ENCODE measurements at places on chromosomes 6 and 20.

- peak; percentile 86 for DNase-seq
Measured at GRCh38 chr6:101083533-101084175, 202.5 kb upstream of the ASCC3 start.

DNA sequence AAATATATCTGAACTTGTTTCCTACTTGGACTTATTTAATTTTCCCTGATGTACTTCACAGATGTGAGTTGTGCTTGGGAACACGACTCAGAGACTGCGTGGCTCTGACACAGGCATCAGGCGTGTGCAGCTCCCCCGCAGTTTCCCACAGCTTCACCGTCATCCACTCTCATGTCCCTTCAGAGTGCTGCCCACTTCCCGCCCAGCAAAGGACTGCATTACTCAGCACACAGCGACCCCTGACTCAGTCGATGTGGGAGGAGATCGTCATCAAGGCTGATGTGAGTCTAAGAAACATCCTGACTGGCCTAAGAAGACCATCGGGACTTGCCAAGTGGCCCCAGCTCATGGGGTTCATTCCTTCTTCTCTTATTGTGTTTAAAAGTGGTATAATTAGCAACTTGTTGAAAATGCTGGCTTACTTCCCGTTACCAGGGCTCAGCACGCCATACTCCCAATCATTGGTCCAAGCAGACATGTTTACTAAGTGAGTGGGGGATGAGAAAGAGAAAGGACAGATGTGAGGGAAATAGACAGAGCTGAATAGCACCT lies 539.4 kb upstream of the JARID2 start:
- peak; percentile 92 for DNase-seq

DNA sequence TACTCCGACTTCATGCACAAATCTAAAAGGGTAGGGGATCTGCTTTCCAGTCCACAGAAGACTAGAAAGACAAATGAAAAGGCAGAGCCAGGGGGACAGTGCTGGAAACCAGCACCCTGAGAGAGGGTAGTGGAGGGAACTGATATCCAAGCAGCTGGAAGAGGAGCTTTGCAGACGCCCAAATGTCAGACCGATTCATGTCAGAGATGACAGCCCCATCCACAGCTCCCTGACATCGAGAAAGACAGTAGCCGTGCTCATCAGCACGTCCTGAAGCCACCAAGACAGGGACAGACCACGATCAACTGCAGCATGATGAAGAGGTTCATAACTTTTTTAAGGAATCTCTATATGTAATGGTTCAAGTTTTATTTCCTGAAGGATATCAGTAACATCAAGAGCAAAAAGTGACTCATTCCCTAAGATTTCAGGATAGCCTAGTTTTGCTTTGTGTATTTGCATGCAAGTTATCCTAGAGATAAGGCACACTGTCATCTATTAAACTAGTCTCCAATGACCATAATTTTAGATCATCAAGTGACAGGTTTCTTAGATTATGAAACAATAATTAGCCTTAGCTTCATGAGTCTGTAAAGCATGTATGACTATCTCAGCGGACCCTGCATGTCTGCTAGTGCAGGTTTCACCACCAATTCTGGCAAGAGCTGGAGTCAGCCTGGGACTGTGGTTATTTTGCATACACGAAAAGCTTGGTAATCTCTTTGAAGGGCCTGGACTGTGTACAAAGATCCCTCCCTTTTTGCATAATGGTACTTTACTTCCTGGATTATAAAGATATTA lies 43.0 kb downstream of the PRDM1 start:
- peak; percentile 94 for DNase-seq

GRCh38 chr20:7924692-7925091 lies 15.6 kb downstream of the HAO1 start:
- DNase-seq: peak; percentile 74

DNA sequence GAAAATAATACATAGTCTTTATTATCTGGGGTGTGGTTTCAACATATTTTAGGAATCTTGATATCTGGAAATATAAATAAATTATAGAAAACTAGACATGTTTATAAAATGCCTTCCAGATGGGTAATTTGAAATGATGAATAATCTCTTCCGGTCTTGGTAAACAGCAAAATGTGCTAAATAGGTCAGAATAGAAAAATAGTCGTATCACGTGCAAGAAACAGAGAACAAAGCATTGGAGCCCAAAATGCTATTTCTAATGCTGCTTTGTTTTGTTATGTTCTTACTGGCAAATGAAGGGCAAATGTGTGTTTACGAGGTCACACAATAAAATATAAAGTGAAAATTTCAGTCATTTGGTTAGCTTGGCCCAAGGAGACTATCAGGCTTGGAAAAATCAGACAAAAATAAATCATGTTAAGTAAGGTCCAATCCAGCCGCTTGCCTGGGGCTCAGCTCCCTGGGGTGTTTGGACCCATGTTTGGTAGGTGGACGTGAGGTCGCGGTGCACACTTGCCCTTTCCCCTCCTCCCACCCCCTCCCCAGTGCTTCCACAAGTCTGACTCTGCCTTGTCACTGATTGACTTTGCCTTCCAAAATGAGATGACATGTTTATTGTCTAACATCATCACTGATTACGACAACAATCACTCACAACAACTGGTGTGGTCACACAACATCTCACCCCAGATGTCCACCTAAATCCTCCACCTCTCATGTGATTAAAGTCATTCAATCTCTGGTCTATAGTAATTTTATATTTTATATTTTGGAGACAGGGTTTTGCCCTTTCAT lies 56.0 kb downstream of the RIN2 start:
- DNase-seq: peak; percentile 66

DNA sequence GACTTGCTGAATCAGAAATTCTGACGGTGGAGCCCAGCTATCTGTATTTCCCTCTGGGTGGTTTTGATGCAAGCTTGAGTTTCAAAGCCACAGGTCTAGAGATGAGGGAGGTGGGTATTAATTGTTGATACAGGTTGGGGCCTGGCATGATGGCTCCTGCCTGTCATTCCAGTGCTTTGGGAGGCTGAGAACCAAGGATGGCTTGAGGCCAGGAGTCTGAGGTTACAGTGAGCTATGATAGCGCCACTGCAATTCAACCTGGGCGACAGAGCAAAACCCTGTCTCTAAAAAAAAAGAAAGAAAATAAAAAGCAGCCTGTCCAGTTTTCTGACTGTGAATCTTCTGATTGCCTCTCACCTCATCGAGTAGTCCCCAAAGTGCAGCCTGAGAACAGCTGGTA lies 184.8 kb upstream of the SASH1 start:
- DNase-seq: no peak

GRCh38 chr6:15244620-15245360 lies 1.1 kb upstream of the JARID2 start:
- DNase-seq: no peak

- no peak for DNase-seq
Measured at GRCh38 chr6:13184089-13184468, 144.3 kb downstream of the TBC1D7 start.

- no peak for DNase-seq
Measured at GRCh38 chr6:37757381-37757780, 59.7 kb upstream of the MDGA1 start.

GRCh38 chr6:44062771-44063560 lies 64.3 kb downstream of the MRPL14 start:
- DNase-seq: no peak

DNA sequence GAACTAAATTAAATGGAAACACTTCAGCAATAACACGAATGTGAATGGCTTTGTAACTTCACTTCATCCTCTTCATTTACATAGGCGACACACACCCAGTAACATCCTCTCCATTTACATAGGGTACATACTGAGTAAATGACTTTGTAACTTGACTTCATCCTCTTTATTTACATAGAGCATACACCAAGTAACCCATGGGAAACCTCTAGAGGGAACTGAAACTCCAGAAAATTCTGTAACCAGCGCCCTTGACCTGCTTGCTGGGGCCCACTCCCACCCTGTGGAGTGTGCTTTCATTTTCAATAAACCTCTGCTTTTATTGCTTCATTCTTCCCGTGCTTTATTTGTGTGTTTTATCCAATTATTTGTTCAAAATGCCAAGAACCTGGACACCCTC lies 81.6 kb upstream of the OPRM1 start:
- no peak for DNase-seq

- DNase-seq: peak; percentile 84
Measured at GRCh38 chr6:41723530-41724227, 11.7 kb downstream of the TFEB start.

GRCh38 chr20:33348136-33348937 lies 53.0 kb downstream of the CDK5RAP1 start:
- no peak for DNase-seq

DNA sequence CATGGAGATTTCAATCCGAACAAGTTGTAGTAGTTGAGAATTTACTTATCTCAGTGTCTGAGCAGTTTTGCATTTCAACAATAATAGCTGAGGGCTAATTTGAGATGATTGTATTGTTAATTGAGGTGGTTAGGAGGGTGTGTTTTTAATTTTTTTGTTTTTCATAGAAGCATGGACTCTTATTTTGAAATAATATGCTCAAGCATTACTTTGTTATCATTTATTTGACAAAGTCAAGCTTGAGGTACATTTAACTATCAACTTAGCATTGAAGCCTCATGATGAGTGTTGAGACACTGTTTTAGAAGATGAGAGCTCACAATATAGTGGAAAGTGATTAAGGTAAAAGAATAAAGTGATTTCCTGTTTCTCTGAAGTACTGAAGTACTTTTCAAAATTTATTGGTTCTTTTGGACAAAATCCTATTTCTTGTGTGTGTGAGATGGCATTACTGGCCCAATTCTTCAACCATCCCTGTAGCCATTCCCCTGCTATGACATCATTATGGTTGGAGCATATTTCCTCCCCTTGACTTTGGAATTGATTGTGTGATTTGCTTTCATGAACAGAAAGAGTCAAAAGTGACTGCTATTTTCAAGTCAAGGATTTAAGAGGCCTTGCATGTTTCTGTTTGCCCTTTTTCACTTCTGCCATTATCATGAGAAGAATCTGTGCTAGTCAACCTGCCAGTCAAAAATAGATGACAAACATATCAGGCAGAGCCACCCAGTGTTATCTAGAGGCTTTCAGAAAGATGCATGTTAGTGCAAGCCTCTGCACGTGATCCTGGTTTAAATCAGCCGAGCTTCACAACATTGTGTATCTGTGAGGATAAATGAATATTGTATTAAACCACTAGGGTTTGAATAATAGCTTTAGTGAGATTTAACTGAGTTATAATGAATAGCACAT lies 1112.3 kb upstream of the CITED2 start:
- no peak for DNase-seq

- no peak for DNase-seq
Measured at GRCh38 chr6:154583546-154584188, 73.2 kb upstream of the CNKSR3 start.

GRCh38 chr6:160004018-160004417 lies 35.1 kb downstream of the IGF2R start:
- no peak for DNase-seq

DNA sequence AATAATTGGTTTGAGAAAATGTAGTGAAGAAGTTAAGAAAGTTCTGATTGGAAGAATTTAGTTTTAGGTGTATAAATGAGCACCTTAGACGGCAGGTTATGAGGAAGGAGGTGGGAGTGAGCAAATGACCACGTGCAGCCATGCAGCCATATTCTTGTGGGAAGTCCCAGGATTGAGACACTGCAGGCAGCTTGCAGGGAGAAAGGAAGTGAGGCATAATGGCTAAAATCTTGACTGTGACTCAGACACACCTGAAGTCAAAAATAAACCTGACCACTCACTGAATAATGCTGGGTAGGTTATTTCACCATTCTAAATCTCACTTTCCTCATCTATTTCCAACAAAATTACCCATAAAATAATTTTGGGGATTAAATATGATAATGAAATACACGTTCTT lies 16.6 kb downstream of the DSE start:
- no peak for DNase-seq

- no peak for DNase-seq
Measured at GRCh38 chr20:53216856-53217576, 244.9 kb downstream of the TSHZ2 start.

DNA sequence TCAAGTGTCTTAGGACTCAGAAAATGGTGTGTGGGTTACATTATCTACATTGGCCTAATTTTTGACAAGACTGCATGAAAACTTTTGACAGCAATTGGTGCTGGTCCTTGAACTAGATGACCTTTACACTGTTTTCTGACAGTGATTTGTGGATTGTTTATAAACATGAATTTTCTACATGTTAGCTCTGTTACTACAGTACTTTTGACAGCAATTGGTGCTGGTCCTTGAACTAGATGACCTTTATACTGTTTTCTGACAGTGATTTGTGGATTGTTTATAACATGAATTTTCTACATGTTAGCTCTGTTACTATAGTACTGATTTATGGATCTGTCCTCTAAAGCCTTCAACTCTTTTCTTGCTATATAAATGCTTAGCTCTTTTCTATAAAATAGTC lies 16.7 kb downstream of the KCTD20 start:
- DNase-seq: no peak

- DNase-seq: no peak
Measured at GRCh38 chr6:157849288-157850017, 26.4 kb downstream of the SNX9 start.

- no peak for DNase-seq
Measured at GRCh38 chr20:63427724-63428330, 44.6 kb downstream of the KCNQ2 start.

GRCh38 chr20:37323985-37324384 lies 22.0 kb upstream of the SRC start:
- peak; percentile 76 for DNase-seq

- DNase-seq: peak; percentile 17
Measured at GRCh38 chr6:99334526-99335127, 14.8 kb downstream of the FAXC start.

- no peak for DNase-seq
Measured at GRCh38 chr20:11457488-11457887, 460.2 kb upstream of the BTBD3 start.

GRCh38 chr6:15804164-15805154 lies 141.6 kb upstream of the DTNBP1 start:
- no peak for DNase-seq

GRCh38 chr20:9363673-9364072 lies 150.7 kb upstream of the LAMP5 start:
- DNase-seq: no peak

- no peak for DNase-seq
Measured at GRCh38 chr6:138345565-138346285, 32.0 kb upstream of the SMIM28 start.

- DNase-seq: peak; percentile 4
Measured at GRCh38 chr6:98769546-98769945, 64.8 kb upstream of the POU3F2 start.

DNA sequence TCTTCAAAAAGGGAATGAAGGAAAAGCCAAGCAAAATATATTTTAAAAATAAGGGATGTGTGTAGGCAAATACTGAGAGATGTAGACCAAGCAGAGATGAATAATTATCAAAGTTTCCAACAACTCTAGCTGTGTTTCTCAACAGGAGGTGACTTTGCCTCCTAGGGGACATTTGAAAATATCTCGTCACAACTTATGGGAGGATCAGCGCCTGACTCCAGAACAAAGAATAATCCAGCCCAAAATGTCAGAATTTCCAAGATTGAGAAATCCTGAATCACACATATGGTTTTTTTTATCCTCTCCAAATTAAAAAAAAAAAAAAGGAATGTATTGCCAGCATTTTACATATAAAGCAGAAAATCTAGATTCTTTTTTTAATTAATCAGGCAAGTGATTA lies 241.2 kb upstream of the ZFP64 start:
- DNase-seq: no peak

- no peak for DNase-seq
Measured at GRCh38 chr20:46021361-46022359, 7.4 kb upstream of the SLC12A5 start.

Measured in GM04504 (cell line).